ENCODE measurements at places on chromosomes 16 and 17.

DNA sequence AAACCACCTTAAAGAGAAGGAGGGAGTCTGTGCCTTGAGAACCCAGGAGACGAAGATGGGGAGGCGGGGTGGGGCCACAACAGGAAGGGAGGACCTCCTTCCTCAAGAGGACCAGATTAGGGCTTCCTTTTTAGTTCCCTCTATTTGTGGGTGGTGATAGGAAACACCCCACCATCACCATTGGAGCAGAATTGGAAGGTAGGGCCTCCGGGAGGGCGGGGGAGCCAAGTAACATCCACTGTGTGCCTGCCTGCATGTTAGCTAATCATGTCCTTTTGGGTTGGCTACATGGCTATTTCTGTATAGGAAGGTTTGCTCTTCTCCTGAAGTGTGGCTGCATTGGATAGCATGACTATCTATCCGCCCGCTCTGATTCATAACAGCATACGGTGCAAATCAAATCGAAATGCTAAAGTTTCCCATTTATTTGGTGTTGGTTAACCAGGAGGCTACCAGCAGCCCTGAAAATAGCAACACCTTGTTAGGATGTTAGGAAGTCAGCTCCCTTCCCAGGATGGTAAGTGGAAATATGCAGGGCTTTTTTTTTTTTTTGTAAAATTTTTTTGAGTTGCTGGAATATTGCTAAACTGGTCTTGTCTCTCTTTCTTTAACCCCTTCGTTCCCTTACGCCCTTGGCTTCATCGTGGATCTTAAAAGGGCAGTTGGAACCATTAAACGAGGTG, 4.2 kb downstream of the SYT17 start:
- no peak for DNase-seq

DNA sequence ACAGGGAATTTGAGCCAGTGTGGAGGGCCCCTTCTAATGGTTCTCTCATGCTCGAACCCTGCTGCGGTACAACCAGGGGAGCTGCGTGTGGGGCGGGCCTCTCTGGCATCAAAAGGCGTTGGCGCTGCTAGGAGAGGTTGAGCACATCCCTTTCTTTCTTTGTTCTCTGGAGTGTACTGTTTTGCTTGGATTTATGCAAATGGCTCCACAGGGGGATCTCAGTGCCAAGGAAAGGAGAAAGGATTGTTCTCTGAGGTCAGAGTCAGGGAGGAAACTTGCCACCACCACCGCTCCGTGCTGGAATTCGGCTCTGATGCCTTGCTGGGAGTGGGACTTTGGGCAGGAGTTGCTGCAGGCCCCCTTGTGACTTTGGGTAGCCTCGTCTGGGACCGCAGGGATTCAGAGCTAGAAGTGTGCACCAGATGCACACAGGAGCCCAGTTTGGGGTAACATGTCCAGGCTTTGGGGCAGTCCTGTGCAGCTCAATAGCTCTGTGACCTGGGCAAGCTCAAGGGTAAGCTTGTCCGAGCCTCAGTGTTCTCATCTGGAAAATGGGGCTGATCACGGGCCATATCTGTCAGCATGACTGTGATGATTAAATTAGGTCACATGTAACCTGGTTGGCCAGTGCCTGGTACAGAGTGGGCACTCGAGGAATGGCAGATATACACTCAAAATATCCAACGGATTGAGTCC, 353.0 kb upstream of the EEF2KMT start:
- DNase-seq: no peak

DNA sequence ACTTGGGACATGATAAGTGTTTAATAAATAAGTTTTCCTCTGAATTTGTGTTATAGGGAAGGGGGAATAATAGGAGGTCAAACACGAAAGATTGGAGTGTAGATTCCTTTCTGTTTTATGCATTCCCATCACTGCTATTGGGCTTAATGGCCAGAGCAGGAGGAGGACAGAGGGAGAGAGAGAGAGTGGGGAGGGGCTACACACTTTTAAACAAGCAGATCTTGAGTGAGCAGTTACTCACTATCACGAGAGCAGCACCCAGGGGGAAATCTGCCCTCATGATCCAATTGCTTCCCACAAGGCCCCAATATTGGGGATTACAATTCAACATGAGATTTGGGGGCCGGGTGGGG, 505.0 kb downstream of the GRIN2A start:
- DNase-seq: no peak

GRCh38 chr16:82834151-82834815, 207.5 kb downstream of the CDH13 start:
- peak; percentile 31 for DNase-seq

DNA sequence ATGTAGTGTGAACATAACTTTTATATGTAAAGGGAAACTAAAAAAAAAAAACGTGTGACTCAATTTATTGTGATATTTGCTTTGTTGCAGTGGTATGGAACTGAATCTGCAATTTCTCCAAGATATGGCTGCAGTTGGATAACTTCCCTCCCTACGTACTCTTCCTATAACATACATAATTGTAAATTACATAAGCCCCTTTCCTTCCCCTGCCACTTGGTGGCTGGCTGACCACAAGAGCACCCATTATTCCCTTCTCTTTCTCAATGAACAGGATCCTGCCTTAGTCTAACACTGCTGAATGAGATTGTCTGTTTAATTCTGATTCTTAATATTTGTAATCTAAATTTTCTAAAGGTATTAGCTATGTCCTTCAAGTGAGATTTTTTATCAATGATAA, 27.8 kb downstream of the CCL4 start:
- no peak for DNase-seq

GRCh38 chr17:56918916-56919315, 5.1 kb upstream of the TRIM25 start:
- DNase-seq: no peak

- DNase-seq: no peak
Observed at GRCh38 chr16:1815461-1815860, 11.2 kb downstream of the HAGH start.
